IMR-90 (cell line): ENCODE measurements at places on chromosomes 5 and 9.

DNA sequence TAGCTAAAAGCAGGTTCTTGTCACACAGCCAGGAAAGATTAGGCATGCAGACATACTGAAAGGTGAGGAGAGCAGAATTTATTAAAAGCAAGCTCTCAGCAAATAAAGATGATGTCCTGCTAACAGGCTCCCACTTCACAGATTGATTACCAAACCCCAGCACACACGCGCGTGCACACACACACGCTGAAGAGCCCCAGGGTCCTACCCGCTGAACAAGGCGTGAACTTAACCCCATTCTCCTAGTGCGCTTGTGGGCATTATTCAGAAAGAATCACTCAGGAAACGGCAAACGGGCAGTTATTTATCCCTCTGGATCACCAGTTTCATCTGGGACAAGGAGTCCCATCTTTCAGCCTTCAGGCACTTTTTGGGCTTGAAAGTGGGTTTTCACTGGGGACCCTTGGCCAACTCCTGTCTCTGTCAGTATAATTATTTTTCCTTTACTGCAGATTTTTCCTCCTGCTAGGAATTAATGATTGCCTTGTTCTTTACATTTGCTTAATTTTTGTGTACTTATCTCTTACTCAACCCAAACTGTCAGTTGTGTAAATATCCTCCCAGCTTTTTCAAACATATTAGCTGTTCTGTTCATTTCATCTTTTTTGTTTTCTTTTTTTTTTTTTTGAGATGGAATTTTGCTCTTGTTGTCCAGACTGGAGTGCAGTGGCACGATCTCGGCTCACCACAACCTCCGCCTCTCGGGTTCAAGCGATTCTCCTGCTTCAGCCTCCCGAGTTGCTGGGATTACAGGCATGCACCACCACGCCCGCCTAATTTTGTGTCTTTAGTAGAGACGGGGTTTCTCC, 92.6 kb downstream of the RIC1 start:
- no peak for DNase-seq

GRCh38 chr5:21807953-21808352, 1045.2 kb downstream of the CDH12 start:
- peak; percentile 19 for DNase-seq

DNA sequence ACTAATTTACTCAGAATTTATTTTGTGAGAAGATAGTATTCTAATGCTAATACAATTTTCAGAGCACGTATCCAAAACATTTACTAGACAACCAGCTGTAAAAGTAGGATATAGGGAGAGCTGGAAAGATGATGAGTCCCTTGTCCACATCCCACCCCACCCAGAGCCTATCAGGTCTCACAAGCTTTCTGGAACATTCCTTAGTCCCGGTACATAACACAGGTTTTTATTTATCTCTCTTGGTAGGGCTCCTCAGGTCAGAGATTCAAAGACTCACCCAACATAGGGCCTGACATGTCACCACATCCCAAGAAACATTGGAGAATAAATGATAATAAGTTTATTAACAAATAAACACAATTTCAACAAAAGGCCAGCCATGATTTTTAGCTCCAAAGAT, 13.8 kb upstream of the RAD23B start:
- no peak for DNase-seq

GRCh38 chr9:13568405-13568804, 288.9 kb upstream of the MPDZ start:
- no peak for DNase-seq

DNA sequence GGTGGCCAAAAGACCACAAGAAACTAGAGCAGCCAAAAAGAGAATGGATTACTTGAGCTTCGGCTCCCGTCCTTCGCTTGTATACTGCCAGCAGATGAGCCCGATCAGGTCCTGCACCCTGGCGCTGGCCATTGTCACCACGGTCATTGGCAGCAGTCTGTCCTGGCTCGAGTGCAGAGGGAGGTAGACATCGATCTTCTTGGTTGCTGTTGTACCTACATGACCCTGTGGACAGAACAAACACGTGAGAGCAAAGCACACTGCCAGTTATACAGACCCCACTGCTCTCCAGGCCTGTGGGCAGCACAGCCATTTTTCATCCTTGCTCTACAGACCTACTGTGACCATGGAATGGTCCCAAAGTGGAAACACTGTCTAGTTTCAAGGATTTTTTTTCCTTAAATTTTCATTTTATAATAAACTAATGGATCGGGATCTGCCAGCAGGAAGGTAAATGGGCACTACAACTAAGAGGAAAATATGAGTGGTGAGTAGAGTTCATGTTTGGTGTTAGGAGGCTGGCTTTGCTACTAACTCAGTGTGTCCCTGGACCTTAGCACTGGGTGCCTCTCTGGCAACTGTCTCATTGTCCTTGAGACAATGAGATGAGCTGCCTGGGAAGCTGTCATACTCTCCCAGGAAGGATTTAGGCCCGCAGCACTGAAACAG, 121.4 kb downstream of the MAPKAP1 start:
- DNase-seq: no peak

DNA sequence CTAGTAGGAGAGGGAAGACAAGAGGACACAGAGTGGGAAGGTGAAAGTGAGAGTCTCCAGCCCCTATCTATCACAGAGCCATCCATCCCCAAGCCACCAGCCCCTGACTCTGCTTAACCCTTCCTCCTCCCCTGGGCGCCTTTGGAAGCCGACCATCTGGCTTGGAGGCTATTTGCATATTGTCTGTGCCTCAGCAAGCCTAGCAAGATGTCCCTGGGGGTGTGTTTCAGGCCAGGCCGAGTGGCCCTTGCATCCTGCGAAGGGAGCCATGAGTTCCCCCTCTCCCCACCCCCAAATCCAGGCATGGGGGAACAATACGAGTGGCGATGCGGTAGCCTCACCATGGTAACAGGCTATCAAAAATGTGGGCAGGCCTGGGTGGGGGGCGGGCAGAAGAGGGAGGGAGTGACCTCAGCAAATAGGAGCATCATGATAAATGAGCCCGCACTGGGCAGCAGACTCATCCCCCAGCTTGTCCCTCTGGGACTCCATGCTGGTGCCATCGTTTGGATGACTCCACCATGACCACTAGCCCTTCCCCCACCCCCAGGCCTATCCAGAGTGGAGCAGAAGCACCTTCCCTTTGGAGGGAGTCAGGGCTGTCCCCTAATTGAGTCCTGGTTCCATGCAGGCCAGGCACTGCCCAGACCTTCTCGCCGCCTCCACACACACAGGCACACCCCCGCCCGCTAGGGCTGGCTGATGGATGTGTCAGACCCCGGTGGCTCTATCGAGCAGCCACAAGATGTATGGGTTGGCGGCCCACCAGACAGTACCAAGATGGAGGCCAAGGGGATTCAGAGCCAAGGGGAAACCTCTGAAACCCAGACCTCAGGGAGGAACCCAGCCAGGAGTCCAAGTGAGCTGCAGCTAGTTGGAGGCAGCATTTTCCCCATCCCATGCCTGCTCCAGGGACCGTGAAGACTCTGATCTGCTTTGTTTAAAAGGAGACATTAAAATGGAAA, 14.6 kb downstream of the URM1 start:
- no peak for DNase-seq

DNA sequence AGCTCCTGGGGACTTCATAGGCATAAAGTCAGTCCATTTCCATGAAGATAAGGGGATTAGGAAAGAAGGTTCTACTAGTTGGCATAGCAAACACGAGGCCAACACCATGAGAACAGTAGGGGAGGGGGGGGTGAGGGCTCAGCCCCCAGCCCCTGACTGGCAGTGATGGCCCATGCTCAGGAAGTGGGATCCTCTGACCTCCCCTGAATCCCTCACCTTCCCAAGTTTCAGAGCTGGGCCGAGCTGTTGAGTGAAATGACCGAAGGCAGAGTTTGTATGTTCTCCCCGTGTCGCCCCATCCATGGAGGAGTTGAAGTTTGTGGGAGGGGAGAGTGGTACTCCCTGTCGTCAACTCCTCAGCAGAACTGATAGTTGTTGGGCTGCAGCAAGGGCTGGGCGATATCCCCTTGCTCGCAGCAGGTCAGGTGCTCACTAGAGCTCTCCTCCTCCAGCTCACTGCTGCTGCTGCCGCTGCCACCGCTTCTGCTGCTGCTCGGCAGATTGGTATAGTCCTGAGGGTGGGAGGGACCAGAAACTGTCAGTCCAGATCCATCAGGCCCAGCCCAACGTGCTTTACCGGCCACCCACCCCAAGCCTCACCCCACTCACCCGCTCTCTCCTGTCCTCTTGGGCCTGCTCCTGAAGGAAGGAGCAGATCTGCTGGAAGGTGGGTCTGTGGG, 32.5 kb downstream of the CSF1R start:
- no peak for DNase-seq

DNA sequence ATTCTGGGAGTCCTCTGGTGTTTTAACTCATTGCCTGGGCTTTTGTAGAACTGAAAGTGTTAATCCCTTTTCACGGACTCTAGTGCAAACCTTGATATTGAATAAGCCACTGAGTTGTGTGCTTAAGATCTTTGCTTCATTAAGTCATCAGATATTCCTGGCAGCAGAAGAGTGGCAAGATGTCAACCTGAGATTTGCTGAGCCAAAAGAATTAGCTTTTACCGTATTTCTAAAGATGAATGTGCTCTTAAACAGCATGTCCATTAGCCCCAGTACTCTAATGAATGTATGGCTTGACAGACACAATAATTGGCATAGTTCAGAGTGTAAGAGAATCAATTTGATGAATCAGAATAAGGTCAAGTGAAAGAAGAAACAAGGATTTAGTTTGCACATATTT, 87.2 kb upstream of the CDH6 start:
- no peak for DNase-seq

GRCh38 chr5:43275391-43275790, 37.8 kb downstream of the HMGCS1 start:
- DNase-seq: no peak

GRCh38 chr5:61640179-61641021, 308.3 kb downstream of the ZSWIM6 start:
- DNase-seq: no peak

- peak; percentile 51 for DNase-seq
Observed at GRCh38 chr9:94801234-94801633, 74.7 kb downstream of the AOPEP start.

DNA sequence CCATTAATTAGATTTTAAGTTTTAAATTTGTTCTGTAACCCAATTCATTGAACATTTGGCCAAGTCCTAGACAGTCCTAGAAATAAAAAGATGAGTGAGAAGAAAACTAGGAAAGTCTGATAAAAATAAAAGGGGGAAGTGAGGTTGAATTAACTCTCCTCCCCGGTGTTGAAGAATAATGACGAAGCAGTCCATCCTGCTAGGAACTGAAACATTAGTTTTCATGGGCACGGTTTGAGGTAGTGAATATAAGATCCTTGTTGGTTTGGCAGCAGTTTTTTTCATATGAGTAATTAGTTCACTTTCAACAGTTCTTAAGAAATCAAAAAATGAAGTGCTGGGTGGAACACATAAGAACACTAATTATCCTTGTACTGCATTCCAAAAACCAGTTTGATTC, 103.1 kb downstream of the MTREX start:
- DNase-seq: no peak

- DNase-seq: no peak
Observed at GRCh38 chr5:159737263-159737662, 179.0 kb upstream of the ADRA1B start.

DNA sequence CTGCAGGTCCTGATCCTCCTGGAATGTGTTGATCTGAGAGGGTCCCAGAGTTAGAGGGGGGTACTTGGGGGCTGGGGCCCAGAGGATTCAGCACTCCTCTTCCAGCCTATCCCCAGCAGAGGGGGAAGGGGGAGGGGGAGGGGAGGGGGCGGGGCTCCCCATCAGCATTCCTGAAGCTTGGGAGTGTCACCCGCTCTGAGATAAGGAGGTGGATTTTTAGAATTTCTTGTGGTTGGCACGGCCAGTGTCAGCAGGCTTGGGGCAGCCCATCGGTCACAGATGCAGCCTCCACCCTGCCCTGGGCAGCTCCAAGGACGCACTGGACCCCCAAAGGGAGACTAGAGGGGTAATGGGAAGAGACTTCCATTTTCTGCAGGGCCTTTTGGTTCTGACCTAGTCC, 5.3 kb downstream of the FGF18 start:
- DNase-seq: no peak

DNA sequence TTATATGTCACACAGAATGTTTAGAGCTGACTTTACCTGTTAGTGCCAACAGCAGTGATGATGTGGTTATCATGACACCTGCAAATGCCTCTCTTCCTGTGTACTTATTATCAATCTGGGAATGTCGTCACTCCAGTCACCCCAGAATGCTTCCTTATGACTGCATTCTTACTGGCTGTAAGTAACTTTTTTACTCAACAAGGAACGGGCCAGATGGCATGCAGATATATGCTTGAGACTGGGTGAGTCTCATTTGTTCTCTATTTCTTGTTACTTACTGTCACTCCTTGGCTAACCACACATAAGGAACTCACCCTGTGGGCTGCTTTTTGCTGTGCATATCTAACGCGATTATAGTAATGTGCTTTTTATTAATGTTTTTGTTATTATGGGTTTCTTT, 385.5 kb upstream of the MEF2C start:
- no peak for DNase-seq

DNA sequence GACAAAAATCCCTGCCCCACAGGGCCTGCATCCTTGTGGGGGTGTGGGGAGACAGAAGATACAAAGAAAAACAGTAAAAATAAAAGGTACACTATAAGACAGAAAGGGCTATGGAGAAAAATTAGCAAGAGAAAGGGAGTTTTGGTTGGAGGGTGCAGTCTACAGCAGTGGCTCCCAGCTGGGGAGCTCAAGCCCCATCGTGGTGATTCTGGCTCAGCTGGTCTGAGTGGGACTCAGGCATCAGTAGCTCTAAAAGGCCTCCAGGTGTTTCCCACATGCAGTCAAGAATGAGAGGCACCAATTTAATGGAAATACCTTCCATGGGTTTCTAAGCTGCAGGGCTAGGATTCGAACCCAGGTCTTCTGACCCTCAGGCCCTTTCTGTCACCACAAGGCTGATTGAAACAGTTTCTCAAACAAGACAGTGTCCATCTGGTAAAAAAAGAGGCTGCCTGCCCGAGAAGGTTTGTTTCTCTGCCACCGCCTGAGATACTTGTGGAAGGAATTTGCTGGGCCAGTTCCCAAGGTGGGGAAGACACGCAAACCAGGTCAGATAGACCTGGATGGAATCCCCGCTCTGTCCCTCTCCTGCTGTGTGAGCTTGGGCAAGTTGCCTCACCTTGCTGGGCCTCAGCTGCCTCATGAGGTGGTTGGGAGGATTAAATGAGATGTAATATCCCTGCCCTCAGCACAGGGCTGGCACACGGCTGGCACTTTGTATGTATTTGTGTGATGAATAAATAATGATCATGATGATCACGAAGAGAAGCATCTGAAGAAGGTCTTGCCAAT, 43.1 kb downstream of the COL27A1 start:
- DNase-seq: no peak

DNA sequence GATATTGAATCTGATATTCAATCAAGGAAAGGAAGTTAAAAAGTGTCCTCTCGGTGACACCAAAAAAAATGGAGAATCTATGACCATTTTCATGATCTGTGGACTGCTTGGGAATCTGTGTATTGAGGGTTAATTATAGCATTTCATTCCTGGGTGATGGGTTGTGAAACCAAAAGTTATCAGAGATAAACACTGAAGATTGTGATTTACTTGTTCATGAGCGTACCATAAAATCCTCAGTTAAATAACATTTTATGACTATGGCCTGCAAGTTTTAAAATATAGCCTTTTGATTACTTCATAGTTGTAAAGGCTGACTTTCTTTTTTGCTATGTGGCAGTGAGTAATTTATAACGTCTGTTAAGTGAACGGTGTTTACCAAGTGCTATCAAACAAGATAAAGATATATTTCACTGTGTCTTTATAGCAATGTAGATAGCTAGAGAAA, 267.9 kb upstream of the SEMA6A start:
- DNase-seq: no peak
